ENCODE measurements at places on chromosomes 4 and X.

DNA sequence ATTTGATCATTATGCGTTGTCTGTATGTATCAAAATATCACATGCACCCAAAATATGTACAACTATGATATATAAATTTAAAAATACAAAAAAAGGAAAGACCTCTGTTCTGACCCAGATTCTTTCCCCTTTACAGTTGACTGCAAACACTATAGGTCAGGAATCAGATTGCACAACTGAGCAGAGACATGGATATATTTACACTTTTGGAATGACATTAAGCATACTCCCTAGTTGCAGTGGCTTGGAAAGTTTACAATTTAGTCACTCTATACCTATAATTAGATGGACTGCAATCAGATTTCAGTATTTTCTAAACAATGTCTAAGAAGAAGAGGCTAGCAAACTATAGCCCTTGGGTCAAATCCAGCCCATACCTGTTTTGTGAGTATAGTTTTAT lies 98.5 kb upstream of the INPP4B start:
- DNase-seq: no peak

DNA sequence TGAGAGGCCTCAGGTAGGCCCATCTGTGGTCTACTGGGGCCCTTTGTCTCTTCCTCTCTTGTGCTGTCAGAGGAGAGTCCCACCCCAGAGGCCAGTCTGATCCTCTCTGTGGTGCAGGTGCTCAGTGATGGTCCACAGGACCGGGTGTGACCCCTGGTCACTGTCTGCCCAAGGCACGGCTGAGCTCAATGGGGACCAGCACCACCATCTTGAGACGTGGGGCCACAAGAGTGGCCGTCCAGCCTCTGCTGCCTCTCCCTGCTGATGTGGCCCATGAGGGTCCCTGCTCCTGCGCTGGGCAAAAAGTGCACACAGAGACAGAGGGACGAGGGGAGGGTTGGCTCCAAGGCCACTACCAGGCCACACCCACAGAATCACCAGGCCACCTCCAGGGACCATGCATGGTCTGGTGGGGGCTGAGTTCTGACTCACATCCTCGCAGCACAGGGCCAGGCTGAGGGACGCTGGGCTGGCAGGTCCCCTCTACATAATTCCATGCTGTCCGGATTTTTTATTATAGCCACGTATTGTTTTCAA lies 88.3 kb downstream of the FAM53A start:
- DNase-seq: no peak

DNA sequence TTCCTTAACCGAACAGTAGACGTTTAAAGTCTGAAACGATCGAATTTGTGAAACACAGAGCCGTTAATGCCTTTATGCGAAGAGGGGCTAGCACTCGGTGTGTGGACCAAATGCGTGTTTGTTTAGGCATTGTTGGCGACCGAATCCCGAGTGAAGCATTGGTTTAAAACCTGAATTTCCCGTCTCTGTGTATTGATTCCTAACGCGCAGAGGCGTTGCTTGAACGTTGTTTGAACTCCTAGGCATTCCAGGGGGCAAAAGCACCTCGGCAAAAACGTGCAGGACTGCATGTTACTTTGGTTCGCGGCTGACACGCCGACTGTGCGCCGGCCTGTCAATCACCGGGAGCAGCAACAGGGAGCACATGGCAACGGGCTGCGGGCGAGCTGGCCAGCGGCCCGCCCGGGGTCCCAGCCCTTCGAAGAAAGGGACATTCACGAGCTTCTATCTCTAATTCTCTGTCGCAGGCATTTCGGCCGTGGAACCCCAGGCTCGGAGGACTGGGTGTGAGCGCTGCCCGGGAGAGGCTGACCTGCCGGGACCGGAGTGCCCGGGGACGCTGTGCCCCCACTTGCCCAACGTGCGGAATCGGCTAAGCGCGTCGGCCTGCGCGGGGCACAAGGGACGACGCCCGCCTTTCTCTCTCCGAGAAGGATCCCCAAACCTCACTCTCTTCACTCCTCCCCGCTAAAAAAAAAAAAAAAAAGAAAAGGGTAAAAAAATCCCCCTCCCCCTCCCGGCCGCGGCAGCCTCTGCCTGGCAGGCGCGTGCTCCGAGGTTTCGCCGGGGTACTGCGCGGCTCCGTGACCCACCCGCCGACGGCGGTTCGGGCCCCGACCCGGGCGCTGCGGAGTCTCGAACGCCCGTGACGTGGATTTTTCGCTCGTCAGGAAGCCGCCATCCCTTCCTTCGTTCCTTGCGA lies 810 bp downstream of the SPRY1 start:
- DNase-seq: peak; percentile 36

DNA sequence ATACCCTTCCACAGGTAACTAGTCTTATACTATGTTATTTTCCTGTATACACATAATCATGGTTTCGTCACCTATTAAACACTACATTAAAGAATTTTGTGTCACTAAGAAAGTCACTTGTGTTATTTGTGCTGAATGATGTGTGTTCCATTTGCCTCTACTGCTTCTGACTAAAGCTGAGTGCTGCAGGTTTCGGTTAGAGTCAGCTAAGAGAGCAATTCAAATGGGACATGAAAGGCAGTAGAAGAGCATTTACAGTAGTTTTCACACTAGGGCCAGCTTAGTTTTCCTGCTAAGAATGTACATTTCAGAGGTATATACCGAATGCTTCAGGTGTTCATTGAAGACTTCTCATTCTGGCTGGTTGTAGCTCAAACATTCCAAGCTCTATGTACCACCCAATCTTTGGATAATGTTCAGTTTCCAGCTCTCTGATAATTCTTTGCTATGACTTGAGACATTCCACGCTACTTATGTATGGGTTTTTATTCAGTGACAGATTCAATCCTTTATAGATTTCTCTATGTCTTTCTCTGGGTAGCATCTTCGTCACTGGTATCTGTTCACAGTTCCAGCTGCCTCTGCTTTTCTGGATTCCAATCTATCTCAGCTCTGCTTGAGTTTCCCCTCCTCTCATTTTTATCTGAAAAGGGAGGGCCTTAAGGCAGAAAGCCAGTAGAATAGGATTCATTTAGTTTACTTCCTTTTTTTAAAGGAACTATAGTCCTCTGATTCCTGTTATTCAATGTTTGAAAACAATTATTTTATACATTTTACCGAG lies 164.4 kb downstream of the CXXC4 start:
- no peak for DNase-seq

GRCh38 chrX:71315917-71316316 lies 14.4 kb downstream of the ITGB1BP2 start:
- no peak for DNase-seq

DNA sequence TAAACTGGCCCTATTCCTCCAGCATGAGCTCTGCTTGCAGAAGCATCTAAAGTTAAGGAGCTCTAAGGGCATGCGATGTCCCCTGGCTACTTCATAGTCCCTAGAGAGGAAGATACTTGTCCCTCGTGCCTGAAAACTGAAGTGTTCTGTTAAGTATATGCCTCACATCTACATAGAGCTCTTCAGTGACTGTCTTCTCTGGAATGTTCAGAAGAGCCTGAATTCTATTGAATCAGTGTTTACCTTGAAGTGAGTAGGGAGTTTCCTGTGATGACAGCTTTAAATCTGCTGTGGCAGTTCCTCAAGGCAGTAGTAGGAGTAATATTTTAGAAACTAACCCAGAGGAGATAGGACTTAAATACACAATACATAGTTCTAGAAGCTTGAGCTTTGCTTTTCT lies 111.2 kb downstream of the ZNF518B start:
- no peak for DNase-seq

GRCh38 chr4:93384241-93384640 lies 444.3 kb upstream of the ATOH1 start:
- no peak for DNase-seq

DNA sequence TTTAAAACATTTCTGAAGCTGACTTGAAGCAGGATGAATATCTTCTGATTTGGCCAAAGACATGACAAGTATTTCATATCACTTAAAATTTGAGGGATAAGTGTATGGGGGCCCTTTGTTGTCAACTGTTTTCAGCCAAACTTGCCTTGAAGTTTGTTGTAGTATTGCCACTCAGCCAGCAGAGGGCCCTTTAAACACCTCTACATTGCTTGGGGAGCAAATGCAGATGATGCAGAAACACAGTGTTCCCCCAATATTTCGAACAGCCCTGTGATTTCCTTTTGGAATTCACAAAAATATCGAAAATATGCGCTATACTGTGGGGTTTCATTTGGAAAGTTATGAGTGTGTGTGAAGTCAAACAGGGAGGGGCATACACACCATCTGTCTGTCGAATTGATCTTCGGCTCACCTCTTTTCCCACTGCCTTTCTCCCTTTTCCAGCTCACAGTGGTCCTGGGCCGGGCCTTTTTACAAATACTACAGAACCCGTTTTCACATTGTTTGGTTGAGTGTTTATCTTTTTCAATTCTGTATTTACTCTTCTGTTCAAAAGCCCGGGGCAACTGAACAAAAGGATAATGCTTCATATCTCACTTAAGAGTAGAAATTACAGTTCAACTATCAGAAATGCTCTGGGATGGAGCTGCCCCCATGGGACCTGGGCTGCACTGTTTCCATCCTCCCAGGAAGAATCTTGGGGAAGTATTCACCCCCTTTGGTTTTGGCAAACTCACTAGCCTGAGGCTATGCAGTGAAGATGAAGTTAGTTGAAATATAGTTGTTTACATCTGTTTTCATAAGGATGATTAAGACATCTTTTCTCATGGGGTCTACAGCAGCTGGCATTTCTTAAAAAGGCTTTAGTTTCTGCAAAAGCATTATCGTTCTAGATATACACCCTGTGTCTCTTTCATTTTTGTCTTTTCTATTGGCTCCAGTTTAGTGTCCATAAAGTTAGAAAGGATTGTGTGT lies 137.6 kb downstream of the EGF start:
- DNase-seq: peak; percentile 46

DNA sequence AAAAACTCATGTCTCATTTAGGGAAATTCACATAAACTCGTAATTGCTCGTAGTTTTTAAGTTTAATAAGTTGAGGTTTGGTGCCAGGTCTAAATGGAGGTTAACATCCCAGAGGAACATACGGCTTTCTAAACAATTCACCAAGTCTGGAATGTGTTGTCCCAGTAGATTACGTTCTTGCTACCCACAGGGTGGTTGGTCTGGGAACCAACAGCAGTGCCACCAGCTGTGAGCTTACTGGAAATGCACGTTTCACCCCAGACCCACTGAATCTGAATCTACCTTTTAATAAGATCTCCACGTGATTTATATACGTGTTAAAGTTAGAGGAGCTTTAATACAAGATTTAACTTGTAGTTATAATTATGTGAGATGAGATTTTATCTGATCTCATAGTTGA lies 134.3 kb downstream of the BMPR1B start:
- no peak for DNase-seq

DNA sequence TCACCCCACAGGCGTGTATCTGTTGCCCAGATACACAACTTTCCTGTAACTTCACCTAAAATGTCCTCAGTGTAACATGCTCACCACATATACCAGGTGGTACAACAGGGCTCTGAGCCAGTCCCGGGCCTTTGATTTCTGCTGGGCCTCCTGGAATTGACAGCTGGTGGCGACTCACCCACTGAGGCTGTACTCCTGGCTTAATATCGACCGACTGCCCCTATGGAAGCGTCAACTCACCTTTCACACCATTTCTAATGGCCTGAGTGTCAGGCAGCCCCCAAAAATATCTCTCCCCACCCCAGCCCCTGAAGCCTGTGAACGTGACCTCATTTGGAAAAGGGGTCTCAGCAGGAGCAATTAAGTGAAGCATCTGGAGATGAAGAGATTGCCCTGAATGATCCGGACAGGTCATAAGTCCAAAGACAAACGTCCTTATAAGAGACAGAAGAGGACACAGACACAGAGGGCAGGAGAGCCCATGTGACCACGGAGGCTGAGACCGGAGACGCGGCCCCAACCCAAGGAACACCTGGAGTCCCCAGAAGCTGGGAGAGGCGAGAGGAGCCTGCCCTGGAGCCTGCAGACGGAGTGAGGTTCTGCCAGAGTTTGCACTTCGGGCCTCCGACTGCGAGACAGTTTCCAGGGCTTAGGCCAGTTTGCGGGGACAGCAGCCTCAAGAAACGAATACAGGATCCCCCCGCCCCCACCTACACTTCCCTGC lies 12.6 kb upstream of the MXD4 start:
- DNase-seq: no peak

GRCh38 chr4:172412851-172413580 lies 599.8 kb downstream of the GALNTL6 start:
- no peak for DNase-seq

DNA sequence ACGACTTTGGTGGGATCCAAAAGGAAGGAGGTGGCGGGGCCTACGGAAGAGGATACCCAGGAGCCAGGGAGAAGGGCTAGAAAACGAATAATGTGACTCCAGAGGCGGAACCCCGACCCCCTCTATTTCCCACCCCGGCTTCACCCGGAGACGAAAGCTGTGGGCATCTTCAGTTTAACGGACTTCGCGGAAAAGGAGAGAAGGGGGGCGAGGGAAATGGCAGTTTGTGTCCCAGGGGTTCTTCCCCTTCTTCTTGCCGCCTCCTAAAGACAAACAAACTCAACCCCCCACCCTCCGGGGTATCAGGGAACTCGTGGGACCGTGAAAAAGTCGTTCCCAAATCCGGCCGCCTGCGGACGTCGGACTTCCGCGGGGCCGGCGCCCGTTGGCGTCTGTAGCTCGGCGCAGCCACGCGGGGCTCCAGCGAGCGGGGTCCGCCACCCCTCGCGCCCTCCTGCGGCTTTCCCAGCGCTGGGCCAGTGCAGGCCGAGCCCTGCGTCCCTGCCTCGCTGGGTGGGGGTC lies 3.6 kb upstream of the LEF1 start:
- no peak for DNase-seq

GRCh38 chr4:88993246-88993645 lies 63.7 kb downstream of the FAM13A start:
- DNase-seq: no peak

- no peak for DNase-seq
These were observed 12.8 kb downstream of the CLDN2 start for GRCh38 chrX:106932960-106933537.

DNA sequence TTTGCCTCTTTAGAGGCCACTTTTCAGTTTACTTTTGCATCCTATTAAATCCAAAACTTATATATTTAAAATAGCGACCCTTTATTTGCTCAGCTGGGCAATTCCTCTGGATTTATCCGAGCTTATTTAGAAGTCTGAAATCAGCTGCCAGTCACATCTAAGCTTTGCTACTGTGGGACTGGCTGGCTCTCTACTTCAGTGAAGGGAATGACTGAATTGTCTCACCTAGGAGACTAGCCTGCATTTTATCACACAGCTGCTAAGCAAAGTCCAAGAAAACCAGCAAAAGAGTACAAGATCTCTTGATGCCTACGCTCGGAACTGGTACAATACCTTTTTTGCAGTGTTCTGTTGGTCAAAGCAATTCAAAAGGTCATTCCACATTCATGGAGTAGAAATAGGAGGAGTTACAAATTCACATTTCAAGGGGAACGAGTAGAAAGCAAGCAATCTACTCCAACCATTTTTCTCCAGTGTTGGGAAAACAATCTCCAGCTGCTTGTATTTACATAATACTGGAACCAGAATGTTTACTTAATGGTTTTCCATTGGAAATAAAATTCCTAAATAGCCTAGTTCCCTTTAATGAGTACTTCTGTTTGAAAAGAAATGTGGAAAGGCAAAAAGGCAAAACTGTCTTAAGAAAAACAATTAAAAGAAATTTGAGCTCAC lies 160.2 kb downstream of the MAGEB5 start:
- DNase-seq: no peak

GRCh38 chr4:48041535-48042137 lies 25.1 kb downstream of the NIPAL1 start:
- no peak for DNase-seq
